K562 (cell line): ENCODE measurements at places on chromosomes 2 and 18. TPM values are rescaled to one million over a fixed set of nuclear protein-coding genes. Genes with fewer than 3 reads are reported as not detected.

- H3K4me1 ChIP-seq = no peaks in the 10 kb centered on the region
- DNase-seq = peak; percentile 34
- H3K27ac ChIP-seq = no peak overlapping the region
- peaks cover 39% of the 10 kb centered on the region for H3K27me3 ChIP-seq
Measured at GRCh38 chr18:13217466-13217961, 1.0 kb upstream of the LDLRAD4 start.

DNA sequence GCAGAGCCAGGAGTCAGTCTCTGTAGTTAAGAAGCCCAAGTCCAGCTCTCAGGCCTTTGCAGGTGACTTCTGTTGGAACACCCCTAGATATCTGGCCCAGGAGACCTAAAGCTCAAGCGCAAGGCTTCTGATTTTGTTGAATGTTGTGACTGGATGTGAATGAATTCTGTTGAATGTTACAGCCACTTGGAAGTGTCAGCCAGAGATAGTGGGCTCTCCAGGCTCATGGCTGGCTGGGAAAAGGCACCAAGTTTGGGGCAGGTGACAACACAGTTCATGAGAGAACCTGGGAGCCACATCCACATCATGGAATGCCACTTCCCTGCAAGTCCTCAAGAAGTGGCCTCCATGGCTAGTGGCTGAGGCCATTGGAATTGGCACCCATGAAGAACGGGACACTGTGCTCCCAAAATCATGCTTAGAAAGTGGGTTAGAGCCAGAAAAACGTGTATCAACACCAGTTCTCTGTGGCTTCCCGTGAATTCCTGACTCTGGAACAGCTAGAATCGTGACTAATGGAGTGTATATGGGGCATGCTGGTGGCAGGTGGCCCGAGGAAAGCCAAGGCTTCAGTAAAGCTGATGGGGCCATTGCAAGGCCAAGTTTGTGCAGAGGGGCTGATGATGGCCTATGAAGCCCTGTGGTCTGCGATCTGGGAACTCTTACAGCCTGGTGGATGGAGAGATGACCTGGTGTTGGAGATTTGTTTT, 30.2 kb downstream of the EDAR start:
- no peaks in the 10 kb centered on the region for H3K4me1 ChIP-seq
- DNase-seq = no peak
- no peak overlapping the region for H3K27ac ChIP-seq
- no peak overlapping the region for H3K4me3 ChIP-seq
- no peaks in the 10 kb centered on the region for H3K36me3 ChIP-seq

GRCh38 chr2:286035-286434, 1.9 kb downstream of the ALKAL2 start:
- H3K36me3 ChIP-seq = peaks cover 15% of the 10 kb centered on the region; the same call in 2 of the 3 replicates
- H3K4me1 ChIP-seq = peaks cover 13% of the 10 kb centered on the region
- H3K4me3 ChIP-seq = no peak overlapping the region

DNA sequence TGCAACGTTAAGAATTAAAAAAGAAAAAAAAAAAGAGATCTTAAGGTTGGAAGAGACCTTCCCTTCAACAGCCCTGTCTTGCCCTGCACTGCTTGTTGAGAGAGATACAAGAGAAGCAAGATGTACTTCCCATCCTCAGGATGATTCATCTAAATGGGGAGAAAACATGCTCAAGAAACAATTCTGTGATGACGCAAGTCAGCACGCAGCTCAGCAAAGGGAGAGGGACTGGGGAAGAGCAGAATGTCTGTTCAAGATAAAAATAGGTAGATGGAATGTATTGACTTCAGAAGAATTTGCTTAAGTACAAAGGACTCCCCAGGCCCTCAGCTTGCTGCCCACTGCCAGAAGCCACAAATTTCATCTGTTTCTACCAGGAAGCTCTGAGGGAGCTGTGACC, 198.2 kb upstream of the SPRED2 start:
- no peaks in the 10 kb centered on the region for H3K36me3 ChIP-seq
- no peaks in the 10 kb centered on the region for H3K4me1 ChIP-seq
- H3K27me3 ChIP-seq = peaks cover 6% of the 10 kb centered on the region; the same call in 1 of the 3 replicates
- H3K27ac ChIP-seq = no peak overlapping the region
- peak; percentile 14 for DNase-seq

DNA sequence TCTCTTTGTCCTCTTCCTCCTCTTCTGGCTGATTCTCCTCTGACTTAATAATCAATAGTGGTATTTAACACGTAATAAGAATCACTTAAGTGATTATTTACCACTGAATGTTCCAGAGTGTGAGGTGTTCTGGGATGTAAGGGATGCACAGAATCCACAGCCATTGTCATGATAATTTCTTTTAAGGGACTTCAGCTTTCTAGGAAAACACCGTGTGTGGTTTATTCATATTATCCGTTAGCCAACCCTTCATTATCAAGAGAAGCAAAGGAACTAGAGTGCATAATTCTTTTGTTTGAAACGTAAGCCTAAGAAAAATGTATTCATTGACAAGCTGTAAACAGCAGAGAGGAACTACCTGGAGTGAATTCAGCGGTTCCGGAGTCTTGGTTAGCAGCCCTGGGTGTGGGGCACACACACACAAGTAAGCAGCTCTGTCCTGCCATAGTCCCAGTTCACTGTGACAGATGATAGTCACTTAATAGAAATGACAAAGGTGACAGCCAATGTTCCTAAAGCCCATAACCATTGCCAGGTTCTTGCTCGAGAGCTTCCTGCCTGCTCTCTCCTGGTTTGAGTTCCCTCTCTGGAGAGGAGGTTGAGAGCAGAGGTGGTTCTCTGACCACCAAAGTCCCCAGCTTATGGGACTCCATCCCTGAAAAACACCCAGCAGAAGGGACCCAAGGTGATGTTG, 101.9 kb downstream of the ACOXL start:
- H3K27me3 ChIP-seq = peaks cover 36% of the 10 kb centered on the region
- no peaks in the 10 kb centered on the region for H3K36me3 ChIP-seq
- no peak overlapping the region for H3K4me3 ChIP-seq
- no peak for DNase-seq
- no peak overlapping the region for H3K27ac ChIP-seq

- H3K27me3 ChIP-seq = peaks cover 13% of the 10 kb centered on the region
- H3K36me3 ChIP-seq = no peaks in the 10 kb centered on the region
- H3K27ac ChIP-seq = no peak overlapping the region
- no peaks in the 10 kb centered on the region for H3K4me1 ChIP-seq
- no peak for DNase-seq
Measured at GRCh38 chr18:63271148-63271547, 48.4 kb downstream of the BCL2 start.

- H3K4me3 ChIP-seq = no peak overlapping the region
- peaks cover 22% of the 10 kb centered on the region; the same call in 2 of the 3 replicates for H3K27me3 ChIP-seq
- H3K27ac ChIP-seq = no peak overlapping the region
- DNase-seq = no peak
- no peaks in the 10 kb centered on the region for H3K4me1 ChIP-seq
Measured at GRCh38 chr18:13239171-13239956, 20.8 kb downstream of the LDLRAD4 start.

- H3K4me3 ChIP-seq = no peak overlapping the region
- no peaks in the 10 kb centered on the region for H3K27me3 ChIP-seq
- H3K4me1 ChIP-seq = no peaks in the 10 kb centered on the region
- H3K27ac ChIP-seq = no peak overlapping the region
Measured at GRCh38 chr2:39447266-39448168, 10.4 kb upstream of the MAP4K3 start.

DNA sequence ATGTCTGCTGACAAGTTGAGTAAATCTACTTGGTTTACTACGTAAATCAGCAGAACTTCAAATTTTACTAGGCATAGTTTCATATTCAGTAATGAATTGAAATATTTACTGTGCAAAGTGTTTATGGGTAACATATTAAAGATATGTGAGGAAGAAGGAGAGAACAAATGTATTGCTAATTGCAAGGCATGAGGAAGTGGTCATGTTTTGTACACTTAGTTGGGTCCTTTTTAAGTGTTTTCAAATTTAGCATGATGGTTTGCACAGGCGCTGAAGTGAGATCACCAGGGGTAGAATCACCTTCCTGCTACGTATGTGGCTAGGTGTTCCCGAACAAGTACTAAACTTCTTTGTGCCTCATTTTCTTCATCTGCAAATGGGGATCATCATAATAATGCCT, 1534.4 kb downstream of the LRP1B start:
- no peaks in the 10 kb centered on the region for H3K27me3 ChIP-seq
- H3K36me3 ChIP-seq = no peaks in the 10 kb centered on the region

DNA sequence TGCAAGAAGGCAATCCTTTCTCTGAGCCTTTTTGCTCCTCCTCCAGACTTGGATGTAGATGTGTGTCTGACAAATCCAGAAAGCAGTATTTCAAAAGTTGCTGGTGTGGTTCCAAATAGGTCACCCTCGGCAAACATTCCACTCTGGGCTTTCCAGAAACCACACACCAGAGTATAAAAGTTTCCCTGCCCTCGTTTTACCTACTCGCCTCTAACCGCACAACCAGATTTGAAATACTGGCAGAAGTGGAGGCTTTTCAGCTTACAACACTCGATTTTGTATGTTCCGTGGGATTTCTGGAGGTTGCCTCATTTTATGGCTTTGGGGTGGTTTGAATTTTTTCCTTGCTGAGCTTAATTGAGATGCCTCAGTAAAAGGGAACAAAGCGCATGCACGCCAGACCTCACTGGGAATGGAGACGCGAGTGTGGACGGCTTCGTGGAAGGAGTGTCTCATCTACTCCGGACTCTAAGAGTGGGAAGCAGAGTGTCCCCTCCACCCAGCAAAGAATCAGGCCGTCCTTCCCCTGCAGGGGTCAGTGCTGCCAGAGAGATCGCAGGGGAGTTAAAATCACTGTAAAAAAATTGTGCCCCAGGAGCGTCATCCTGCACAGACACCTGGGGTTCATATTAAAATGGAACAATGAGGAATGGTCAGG, 44.0 kb upstream of the RPL31 start:
- no peak overlapping the region for H3K27ac ChIP-seq
- no peaks in the 10 kb centered on the region for H3K36me3 ChIP-seq
- DNase-seq = no peak
- H3K4me1 ChIP-seq = no peaks in the 10 kb centered on the region

DNA sequence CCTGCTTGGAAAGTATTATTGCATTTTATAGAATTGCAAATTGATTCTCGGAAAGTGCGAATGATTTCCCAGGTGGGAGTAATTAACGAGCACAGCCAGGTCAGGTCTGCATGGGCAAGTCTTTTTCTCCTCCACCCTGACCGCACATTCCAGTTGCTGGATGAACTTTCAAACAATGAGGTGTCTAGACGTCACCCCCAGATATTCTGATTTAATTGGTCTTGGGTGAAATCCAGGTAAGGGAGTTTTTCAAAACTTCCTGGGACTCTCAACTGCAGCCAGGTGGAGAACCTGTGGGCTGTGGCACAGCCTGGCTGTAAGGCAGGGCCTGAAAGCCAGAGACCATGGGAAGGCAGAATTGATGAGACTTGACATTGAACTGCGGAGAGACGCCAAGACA, 15.9 kb upstream of the RNF152 start:
- no peaks in the 10 kb centered on the region for H3K36me3 ChIP-seq
- no peak overlapping the region for H3K27ac ChIP-seq

DNA sequence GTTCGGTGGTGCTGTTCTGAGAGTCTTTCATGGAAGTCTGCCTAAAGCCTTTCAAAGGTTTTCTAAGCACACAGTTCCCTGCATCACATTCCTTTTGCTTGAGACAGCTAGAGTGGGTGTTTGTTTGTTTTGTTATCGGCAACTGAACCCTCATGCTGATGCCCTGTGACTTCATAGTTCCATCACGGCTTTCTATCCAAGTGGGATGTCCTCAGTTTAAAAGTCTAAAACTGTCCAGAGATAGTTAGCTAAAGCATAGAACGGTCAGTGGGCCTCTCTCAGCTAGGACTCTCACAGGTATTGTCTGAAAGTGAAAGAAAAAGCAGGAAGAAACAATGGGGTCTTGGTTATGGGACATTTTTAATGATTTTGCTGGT, 337.3 kb downstream of the OSR1 start:
- H3K36me3 ChIP-seq = no peaks in the 10 kb centered on the region
- H3K4me3 ChIP-seq = no peak overlapping the region
- H3K27ac ChIP-seq = no peak overlapping the region
- H3K27me3 ChIP-seq = no peaks in the 10 kb centered on the region
- no peaks in the 10 kb centered on the region for H3K4me1 ChIP-seq
- no peak for DNase-seq

DNA sequence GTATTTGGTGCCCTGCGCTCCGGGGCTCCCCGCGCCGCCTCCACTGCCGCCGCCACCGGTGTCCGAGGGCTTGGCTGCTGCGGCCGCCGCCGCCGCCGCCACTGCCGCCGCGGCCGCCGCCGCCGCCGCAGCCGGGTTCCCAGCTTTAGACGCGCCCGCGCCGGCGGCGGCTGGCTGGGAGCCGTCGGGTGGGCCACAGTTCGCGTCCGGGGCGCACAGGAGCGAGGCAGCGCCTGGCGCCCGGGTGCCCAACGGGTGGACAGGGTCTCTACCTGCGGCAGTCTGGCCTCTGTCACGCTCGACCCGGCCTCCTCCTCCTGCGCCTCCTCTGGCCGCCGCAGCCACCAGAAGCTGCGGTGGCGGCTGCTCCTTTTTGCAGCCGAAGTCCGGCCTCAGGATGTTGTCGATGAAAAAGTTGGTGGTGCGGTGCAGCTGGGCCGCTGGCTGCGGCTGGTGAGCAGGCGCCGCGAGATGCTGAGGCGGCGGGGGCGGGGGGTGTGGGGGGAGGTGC, 951 bp downstream of the EN1 start:
- peak overlapping the region; percentile 38 for H3K4me3 ChIP-seq
- DNase-seq = peak; percentile 47
- H3K4me1 ChIP-seq = peaks cover 36% of the 10 kb centered on the region
- no peaks in the 10 kb centered on the region for H3K36me3 ChIP-seq

DNA sequence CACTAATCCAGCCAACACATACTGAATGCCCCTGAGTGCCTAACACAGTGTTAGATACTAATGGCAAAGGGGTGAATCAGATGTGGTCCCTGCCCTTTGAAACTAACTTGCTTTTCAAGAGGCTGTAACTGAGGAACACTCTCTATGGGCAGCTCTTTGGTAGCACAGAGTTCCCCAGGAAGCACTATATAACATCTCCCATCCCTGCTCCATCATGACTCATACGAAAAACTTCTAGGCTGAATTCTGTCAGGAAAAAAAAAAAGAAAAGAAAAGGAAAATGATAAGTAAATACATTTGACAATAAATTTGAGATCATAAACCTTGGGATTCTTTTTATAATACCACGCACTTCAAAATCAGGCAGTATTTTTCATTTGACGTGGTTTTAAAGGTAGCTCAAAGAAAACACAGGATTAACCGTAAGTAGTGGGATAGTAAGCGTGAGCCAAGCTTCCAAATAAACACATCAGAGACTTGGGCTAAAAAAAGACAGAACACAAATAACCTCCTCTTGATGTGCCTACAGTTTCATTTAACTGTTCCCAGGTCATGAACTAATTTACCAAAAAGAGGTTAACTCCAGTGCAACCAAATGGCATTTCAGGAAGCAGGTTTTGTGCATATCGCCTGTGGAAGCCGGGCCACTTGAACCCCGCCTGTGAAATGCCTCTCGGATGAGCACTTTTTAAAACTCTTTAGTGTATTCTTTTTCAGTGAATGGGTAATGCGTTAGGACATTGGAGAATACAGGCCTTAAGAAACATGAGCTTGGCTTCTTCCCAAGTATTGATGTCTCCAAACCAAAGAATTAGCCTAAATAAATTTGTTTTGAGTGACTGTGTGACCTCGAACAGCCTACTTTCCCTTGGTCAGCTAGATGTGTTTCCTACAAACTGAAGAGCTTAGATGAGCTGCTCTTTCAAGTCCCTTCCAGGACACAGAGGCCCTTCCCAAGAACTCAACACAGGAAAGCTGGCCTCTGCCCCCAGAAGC, 42.0 kb downstream of the RDH14 start:
- H3K4me1 ChIP-seq = no peaks in the 10 kb centered on the region
- H3K27me3 ChIP-seq = no peaks in the 10 kb centered on the region
- no peaks in the 10 kb centered on the region for H3K36me3 ChIP-seq
- H3K4me3 ChIP-seq = no peak overlapping the region
- DNase-seq = no peak

LYPD6B gene
- total RNA-seq = not detected in 2 replicates

SCYGR5 gene
- total RNA-seq = not detected in 2 replicates

TCF23 gene
- not detected in 2 replicates for total RNA-seq

MARCHF7 gene
- total RNA-seq = 80.5 and 84.9 TPM in 2 replicates

FAM110C gene
- total RNA-seq = 0.04 TPM in 1 of 2 replicates, not detected in the other

DAW1 gene
- total RNA-seq = not detected in 2 replicates

INHA gene
- 0.51 and 0.71 TPM in 2 replicates for total RNA-seq
